ENCODE measurements at places on chromosomes 4 and X.

GRCh38 chr4:158442736-158443135 lies 78.9 kb upstream of the RXFP1 start:
- no peak for DNase-seq

DNA sequence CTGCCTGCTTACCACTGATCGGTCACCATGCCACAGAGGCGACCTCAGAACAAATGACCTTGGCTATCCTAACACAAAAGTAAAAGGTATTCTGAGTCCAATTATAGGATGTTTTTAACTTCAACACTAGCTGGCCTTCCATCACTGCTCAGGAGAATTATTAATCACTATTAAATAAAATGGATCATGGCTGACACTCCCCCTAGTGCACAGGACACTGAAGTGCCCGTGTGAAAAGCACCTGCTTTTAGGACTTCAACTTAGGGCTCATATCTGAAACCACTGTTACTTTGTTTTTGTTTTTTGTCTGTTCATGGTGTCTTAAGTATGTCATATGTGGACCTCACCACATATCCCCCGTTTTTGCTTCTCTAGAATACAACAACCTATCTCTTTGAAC lies 33.9 kb downstream of the STX18 start:
- DNase-seq: no peak

- DNase-seq: no peak
Measured at GRCh38 chrX:148893395-148893794, 393.0 kb downstream of the AFF2 start.

DNA sequence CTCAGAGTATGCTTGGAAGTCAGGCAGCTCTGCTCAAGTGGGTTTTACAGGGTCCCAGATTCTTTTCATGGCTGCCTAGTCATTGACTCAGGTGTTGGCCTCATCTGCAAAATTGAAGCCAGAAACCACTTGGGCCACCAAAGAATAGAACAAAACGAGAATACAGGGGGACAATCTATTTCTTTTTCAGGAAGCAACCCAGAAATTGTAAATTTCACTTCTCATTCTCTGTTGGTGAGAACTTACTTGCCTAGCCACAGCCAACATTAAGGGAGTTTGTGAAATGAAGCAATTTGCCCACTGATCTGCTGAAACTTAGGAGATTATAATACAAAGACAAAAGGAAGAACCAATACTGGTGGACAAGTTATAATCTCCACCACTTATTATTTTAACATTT lies 8.6 kb upstream of the TKTL2 start:
- DNase-seq: no peak

DNA sequence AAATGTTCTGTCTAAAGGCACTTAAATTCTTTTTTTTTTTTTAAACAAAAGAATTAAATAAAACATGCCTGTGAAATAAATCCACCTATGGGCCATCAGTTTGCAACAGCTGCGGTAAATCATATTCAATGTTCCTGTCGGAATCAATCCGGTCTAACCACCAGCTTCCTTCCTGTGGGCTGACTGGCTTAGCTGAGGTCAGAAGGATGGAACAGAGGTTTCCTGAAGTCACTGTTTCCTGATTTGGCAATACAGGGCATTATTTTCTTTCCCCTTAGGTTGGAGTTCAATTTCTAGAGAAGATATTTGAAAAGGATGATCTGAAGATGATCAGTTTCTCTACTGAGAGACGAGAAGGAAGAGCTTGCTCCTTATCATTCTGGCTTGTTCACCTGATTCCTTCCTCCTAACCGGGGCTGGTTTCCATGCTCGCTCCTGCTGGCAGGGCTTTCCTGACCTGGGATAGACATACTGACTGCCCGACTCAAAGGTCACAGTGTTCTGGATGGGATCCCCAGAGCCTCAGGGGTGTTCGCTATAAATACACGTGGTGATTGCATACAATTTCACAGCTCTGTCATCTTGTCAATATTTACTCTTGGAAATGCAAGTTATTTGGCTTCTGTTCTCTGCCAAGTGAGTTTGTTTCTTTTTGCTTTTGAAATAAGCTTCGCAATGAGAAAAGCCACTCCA lies 21.7 kb downstream of the PDLIM3 start:
- no peak for DNase-seq

DNA sequence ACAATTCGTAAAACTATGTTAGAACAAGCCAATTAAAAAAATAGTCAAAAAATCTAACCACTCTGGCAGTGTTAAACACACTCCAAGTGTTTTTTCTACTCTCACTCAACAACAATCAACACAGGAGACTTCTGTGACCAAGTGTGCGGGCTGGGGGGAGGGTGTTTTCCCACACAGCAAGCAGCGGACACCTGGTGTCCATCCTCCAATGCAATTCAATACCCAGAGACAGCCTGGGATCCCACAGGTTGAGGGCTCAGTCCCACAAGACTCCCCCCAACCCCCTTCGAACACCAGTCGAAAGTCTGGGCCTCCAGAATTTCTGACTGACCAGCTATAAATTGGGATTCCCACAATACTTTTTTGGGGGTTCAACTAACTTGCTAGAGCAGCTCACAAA lies 8.3 kb upstream of the PIM2 start:
- no peak for DNase-seq

DNA sequence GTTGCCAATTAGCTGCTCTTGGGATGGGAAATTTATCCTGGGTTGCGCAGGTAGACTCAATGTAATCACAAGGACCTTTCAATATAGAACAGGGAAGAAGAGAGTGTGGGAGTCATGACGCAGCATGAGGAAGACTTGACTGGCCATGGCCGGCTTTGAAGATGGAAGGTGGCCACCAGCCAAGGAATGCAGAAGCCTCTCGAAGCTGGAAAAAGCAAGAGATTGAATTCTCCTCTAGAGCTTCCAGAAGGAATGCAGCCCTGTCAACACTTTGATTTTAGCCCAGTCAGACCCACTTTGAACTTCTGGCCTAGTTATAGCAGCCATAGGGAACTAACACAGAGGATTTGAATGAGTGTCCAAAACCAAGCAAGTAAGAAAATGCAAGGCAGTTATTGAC lies 14.7 kb upstream of the SH3KBP1 start:
- peak; percentile 79 for DNase-seq

GRCh38 chr4:40423735-40424134 lies 88.6 kb downstream of the CHRNA9 start:
- peak; percentile 65 for DNase-seq

Data from fibroblast of skin of scalp (primary cell).